Endodermal cell (in vitro differentiated cells): ENCODE measurements at places on chromosomes 16 and 17.

DNA sequence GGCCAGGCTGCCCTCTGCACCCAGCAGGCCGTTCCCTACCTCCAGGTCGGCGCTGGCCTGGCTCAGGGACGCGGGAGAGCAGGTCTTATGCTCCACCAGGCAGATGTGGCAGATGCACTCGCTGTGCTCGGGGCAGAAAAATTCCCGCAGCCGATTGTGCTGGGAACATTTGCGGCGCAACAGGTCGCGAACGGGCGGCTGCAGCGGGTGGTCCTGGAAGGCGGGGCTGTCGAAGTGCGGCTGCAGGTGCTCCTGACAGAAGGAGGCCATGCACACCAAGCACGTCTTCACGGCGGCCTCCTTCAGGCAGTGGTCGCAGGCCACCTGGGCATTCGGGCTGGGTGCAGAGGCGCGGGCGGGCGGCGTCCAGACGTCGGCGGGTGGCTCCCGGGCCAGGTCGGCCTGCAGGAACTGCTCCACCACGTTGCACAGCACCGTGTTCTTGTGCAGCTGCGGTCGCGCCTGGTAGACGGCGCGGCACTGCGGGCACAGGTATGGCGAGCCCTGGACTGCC lies 439 bp downstream of the TRIM25 start:
- DNase-seq, result peak; percentile 91

DNA sequence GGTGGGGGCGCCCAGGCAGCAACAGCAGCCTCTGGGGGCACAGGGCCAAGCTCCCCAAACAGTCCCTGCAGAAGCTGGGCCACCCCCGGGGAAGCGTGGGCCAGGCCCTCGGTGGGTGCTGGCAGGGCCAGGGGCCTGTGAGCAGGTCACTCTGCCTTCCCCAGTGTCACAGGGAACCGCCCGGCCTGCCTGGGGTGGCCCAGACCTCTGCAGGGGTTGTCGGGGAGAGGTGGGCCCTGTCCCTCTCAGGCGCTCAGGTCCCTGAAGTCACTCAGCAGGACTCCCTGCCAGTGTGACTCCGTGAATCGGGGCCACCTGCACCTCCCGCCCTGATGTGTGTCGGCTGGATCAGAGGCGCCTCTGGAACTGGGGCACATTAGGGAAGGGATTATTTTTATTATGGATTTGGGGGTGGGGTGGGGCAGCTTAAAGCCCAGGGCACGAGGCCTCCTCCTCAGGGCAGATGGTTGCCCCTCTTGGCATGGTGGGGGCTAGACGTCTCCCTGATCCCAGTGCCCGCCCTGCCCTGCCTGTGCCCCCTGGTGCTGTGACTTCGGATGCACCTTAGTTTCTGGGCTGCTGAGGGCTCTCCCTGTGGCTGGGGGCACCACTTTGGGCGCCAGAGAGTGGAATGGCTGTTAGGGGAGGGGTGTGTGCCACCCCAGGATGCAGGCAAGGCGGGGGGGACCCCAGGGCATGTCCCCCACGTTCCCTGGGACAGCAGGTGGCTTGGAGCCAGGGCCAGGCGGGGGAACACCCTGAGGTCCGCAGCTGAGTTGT lies 1.2 kb upstream of the GNG13 start:
- DNase-seq, result no peak

- DNase-seq, result no peak
Measured at GRCh38 chr16:50761267-50761666, 19.4 kb downstream of the CYLD start.

DNA sequence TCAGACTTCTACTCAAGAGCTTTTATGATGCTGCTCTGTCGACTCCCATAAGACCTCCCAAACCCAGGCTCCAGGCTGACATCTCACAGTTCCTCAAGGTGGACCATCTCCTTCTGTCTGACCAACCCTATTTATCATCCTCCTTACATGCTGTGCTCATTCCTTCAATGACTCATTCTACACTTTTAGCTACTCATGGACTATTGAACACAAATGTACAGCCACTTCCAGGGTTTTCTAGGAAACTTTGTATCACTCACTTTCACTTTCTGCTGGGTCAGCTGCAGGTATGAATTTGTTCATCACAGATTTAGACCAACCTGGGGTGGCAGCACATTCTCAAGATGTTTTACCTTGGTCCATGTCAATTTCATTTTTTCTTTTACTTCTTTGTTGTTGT lies 162.4 kb upstream of the FAM20A start:
- DNase-seq, result no peak

DNA sequence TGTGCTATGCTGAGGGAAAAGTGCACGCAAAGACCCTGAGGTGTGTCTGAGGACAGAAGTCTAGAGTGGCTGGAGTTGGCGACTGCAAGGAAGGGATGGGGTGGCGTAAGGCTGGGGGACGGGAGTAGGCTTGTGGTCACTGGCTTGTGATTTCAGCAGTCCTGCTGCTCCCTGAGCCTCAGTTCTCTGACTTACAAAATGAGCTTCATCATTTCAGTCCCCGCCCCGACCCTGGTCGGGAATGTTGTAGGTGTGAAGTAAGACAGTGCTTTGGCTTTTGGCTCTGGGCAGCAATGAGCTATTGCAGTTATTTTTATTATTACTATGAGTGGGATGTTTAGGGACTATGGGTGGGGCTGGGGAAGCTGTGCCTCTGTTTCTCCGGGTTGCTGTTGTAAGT lies 8.6 kb downstream of the ADGRG1 start:
- DNase-seq, result no peak

GRCh38 chr17:74042744-74043486 lies 160.6 kb upstream of the RPL38 start:
- DNase-seq, result peak; percentile 82

DNA sequence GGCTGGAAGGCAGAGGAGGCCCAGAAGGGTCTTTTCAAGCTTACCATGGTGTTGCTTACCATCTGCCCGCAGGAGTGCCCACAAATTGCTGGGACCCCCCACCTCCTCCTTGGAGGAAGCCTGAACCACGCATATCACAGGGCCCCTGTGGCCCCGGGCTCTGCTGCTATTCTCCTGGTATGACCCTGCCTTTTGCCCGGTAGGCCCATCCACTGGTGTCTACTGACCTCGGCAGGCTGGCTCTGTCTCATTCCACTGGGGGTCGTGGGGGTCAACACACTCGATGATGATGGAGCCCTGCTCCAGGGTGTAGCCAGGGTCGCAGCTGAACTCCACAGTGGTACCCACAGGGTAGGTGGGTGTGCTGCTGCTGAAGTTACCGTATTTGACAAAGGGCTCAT lies 8.2 kb upstream of the PHF12 start:
- no peak for DNase-seq

GRCh38 chr16:21628121-21628726 lies 24.2 kb downstream of the IGSF6 start:
- no peak for DNase-seq

DNA sequence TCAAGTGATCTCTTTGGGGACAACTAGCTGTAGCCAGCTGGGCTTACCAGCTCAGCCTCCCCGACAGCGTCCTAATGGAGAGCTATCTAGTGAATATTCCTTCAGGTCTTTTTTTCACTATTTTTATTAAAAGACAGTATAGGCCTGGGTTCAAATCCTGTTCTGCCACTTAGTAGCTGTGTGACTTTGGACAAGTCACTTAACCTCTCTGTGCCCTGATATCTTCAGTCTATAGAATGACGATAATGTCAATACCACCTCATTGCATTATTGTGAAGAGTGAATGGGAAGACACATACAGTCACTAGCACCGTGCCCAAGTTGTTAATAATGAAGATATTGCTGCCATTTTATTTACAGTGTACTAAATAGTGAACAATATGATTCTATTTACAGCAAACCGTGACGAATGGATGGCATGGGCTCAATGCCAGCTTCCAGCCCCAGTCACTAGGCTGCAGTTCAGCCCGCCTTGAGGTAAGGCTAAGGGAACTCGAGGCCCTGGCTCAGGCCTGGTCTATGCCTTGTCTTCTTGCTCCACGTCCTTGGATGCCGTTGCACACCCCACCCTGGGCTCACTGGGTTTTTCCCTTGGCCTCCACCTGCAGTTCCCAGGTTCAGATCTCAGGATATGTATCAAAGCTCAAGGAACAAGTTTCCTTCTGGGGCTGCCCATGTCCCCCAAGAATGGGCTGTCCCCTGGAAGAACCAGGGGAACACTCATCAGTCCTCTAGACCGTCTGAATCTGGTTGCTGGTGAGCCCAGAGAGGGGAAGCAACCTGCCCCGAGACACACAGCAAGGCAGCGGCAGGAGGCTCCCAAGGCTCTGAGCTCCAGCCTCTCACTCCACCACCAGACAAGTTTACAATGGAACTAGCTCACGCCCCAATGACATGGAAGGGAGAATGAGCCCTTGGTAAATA lies 95.4 kb upstream of the TNRC6C start:
- DNase-seq, result no peak

GRCh38 chr16:48102083-48103008 lies 53.4 kb downstream of the ABCC12 start:
- DNase-seq, result no peak

DNA sequence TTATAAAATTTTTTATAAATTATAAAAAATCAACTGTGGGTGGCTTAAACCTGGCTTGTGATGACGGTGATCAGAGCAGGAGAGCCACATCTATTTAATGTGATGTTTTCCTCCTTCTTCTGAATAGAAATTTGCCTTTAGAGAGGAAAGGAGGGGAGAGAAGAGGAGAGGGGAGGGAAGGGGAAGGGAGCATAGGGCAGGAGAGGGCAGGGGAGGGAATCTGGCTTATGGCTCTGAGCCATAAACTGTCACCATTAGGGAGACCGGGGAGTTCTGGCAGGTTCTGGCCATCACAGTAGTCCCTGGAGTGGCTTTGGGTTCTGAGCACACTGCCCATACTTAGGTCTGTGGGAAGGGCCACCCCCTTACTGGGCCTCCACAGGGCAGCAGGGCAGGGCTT lies 167.8 kb downstream of the ENGASE start:
- DNase-seq, result no peak

- no peak for DNase-seq
Measured at GRCh38 chr16:8375232-8375587, 215.1 kb downstream of the TMEM114 start.

GRCh38 chr17:81305051-81305630 lies 10.0 kb upstream of the SLC38A10 start:
- DNase-seq, result no peak

GRCh38 chr17:68972119-68972704 lies 17.0 kb upstream of the ABCA8 start:
- no peak for DNase-seq

DNA sequence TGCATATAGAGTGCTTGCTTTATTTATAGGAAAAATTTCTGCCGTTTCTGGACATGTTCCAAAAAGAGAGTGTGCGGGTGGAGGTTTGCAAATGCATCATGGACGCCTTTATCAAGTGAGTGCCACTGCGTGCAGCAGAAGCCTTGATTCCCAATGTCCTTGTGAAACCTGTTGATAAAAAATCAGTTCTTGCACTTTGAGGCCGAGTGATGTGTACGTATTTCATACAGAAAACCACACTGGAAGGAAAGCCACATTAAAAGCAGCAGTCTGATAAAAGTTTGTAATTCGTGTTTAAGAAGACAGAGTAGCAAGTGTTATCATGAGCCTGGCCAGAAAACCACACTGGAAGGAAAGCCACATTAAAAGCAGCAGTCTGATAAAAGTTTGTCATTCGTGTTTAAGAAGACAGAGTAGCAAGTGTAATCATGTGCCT lies 78.0 kb downstream of the KNOP1 start:
- no peak for DNase-seq

GRCh38 chr16:88884569-88885271 lies 18.3 kb upstream of the PABPN1L start:
- DNase-seq, result no peak

DNA sequence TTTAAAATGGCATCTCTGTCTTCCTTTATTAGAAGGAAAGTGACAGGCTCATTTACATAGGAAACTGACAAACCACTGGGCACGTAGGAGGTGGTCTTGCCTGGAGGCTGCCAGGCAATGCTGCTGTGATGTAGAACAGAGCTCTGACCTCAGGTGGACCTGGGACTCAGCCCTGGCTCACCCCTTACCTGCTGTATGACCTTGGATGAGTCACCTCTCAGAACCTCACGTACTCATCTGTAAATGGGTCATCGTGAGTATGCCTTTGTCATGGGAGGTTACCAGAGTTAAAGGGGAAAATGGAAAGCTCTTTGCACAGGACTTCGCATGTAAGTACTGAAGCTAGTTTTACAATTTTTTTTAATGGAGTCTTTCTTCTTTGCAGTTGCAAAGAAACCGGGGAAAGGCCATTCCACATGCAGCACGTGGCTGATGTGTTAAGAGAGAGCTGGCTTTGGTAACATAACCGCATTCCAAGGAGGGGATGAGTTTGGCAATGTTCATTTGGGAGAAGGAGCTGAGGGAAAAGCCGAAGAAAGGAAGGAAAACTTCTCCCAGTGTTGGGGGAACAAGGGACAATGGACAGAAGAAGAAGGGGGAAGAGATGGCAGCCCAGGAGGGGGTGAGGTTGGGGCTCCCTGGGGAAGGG lies 37.4 kb upstream of the LONP2 start:
- no peak for DNase-seq

GRCh38 chr17:62652251-62653001 lies 25.0 kb downstream of the MRC2 start:
- peak; percentile 88 for DNase-seq

- DNase-seq, result peak; percentile 92
Measured at GRCh38 chr17:2050300-2051060, 4.4 kb upstream of the HIC1 start.

GRCh38 chr16:89431158-89431584 lies 59.2 kb downstream of the ANKRD11 start:
- DNase-seq, result no peak

GRCh38 chr16:89375686-89376085 lies 114.7 kb downstream of the ANKRD11 start:
- DNase-seq, result no peak

GRCh38 chr17:27598337-27599050 lies 32.5 kb upstream of the LGALS9 start:
- DNase-seq, result no peak

- DNase-seq, result peak; percentile 78
Measured at GRCh38 chr17:29619251-29619650, 3.5 kb downstream of the CORO6 start.
